ENCODE measurements at places on chromosomes 2 and 18.

- no peak for DNase-seq
These were observed 30.8 kb downstream of the C18orf54 start for GRCh38 chr18:54388203-54389142.

- DNase-seq = no peak
These were observed 59.6 kb downstream of the GALNT14 start for GRCh38 chr2:31078579-31079105.

GRCh38 chr2:74887445-74887951 is 53.6 kb downstream of the HK2 start:
- no peak for DNase-seq

- no peak for DNase-seq
These were observed 405.5 kb downstream of the RND3 start for GRCh38 chr2:150081775-150082481.

DNA sequence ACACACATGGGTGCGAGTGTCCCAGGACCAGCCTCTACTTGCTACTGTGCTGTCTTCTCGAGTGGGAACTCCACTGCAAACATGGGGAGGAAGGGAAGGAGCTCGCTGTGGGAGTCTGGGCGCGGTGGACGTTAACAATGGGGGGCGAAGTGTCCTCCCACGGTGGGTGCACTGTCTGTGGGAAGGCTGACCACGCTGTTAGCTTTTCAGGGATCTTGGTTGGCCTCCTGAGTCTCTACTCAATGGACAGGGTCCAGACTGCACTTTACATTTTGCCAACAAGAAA is 146.7 kb downstream of the MBP start:
- DNase-seq = no peak

- DNase-seq = peak; percentile 72
These were observed 4.3 kb upstream of the TRPM8 start for GRCh38 chr2:233912691-233913423.

GRCh38 chr2:175403599-175404221 is 222.2 kb upstream of the ATP5MC3 start:
- no peak for DNase-seq

DNA sequence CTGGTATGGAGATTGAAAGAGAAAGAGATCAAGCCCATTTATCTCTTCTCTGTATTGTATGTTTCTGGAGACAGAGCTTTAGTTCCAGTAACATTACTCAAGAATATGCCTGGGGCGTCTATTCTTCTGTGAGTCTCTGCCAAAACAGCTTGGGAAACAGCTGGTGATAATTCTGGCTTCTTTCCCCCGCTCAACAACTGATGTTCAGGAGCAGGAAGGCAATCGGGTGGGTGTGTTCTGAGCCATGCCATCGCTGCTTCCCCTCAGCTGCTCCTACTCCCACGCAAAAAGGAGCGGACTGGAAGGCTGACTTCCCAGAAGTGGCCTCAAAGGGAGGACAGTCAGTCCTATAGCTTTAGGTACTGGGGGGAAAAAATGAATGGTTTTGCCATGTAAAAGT is 695.1 kb downstream of the PLCL1 start:
- DNase-seq = no peak

Data from progenitor cell of endocrine pancreas (in vitro differentiated cells).